GM12892 (cell line): ENCODE measurements at places on chromosomes 2 and 18.

GRCh38 chr2:126536605-126537200, 119.3 kb upstream of the GYPC start:
- no peak for DNase-seq

- no peak for DNase-seq
Measured at GRCh38 chr2:20984408-20984807, 59.5 kb downstream of the APOB start.

DNA sequence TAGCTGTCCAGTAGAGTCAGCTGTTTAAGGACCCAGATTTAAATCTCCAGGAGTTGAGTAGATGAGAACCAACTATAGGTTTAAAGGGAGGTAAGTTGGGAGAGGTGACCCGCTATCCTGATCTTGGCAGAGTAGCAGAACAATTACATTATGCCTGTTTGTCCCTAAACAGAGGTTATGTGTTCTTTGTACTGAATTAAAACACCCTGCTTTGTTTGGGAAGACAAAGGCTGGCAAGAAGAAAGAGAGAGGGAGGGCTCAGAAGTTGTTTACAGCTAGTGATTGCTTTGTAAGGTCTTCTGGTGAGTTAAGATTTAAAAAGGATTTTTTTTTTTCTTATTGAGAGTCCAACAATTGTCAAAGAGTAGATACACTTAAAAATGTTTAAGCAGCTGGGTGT, 37.3 kb downstream of the USP14 start:
- DNase-seq = no peak

DNA sequence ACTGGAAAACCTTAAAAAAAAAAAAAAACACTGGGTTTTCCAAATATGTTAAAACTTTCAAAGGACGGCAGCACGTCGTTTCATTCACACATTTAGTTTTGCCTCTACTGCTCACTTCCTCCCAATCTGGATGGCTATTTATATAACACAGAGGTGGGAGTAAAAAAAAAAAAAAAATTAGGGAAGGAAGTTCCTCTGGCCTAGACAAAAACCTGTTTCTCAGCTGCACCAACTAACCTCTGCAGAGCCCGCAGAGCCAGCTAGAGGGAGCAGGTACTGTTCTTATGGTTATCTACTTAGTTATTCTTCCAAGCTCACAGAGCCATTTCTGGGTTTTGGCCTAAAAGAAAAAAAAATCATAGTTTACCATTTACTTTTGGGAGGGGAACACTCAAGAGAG, 28.1 kb downstream of the SLC1A4 start:
- DNase-seq = no peak

DNA sequence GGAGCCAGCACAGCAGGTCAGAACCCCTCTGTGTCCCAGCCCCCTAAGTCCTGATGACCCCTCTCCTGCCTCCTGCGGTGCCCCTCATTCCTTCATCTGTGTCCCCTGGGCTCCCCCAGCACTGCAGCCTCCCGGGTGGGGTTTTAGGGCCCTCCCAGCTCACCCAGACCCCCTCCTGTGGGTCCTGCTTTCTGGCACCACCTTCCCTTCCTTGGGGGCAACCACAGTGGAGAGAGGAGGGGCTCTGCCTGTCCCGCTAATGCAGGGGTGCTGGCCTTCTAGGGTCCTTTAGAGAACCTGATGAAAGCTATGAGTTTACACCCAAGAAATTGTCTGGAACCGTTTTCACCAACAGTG, 42.7 kb upstream of the ALPP start:
- DNase-seq = no peak

DNA sequence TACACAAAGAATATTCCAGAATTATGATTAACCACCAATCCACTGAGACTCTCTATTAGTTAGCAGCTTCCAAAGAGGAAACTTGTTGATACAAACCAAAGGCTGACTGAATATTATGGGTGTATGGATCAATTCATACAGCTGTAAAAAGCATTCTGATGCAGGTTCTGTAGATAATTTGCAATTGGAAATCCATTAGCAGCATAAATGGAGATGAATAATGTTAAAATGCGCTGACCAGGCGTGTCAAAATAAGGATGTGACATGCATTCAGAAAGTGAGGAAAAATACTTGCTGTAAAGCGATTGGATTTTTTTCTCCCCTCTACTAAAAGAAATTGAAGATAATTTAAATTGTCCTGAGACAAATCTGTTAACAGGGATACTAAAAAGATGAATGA, 169.0 kb upstream of the DDX18 start:
- no peak for DNase-seq

- DNase-seq = no peak
Measured at GRCh38 chr2:121256720-121257479, 28.1 kb downstream of the TFCP2L1 start.
